ENCODE measurements at places on chromosomes 3 and 15.

GRCh38 chr3:194057570-194058188 lies 78.3 kb upstream of the HES1 start:
- no peak for DNase-seq

DNA sequence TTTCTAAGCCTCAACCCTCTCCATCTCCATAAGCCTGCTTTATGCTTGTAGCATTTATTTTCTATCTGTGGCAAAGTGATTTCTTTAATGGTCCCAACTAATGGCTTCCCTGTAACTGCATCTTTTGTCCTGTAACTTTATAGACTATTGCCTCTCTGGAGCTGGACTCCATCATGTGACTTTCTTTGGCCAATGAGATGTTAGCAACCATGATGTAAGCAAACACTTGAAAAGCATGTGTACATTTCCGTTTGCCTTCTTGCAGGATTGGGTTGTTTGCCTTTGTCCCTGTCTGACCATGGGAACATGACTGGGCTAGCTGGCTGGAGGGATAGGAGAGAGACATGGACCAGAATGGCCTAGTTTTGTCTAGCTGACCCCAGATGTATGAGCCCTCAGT lies 106.0 kb upstream of the LRIG1 start:
- DNase-seq = no peak

DNA sequence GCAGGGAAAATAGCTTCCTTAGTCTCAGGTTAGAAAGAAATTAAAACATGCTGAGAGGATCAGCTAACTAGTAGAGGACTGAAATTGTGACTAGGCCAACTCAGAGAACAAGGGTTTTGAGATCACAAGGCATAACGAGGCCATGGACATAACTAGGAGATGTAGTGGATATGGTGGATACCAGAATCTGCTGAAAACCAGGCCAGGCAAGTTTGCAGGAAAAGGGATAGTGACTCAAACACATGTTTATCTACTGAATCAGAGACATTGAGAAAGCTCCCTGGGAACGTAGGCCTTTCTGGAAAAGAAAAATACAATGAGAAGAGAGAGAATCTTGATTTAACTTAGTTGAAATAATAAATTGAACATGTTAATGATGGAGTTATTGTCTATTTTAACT lies 326.5 kb upstream of the GBE1 start:
- DNase-seq = peak; percentile 80

DNA sequence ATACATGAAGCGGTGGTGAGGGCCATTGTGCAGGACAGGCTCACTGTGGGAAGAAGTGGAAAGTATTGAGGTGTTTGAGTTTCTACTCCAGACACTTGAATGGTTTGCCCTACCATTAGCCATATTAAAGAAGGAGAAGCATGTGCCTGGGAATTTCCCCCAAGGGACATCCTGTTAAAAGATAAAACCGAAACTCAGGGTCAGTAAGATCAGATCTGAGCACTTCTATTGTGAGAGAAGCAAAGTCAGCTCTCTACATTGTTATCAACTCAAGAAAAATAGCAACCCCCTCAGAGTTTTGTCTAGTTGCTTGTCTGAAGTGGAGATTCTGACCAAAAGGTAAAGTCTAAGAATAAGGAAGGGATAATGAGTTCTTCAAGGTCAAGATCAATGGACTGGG lies 269.8 kb downstream of the CHST2 start:
- DNase-seq = no peak

DNA sequence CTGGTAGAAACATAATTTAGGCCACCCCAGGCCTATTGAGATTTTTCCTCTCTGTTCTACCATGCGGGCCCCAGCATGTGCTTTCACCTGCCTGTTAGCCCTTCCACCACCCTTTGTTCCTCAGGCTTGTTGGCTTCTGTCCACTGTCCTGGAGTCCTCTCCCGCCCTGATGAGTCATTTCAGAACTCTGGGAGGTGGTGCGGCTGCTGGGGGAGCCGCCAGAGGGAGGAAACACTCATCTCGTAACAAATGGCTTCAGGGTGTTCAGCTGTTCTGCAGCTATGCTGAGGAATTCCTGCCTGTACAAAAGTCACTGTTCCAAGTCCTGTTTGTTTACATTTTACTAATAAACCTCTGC lies 36.3 kb downstream of the LRTM1 start:
- DNase-seq = peak; percentile 94

- DNase-seq = no peak
Observed at GRCh38 chr3:155435821-155436220, 142.3 kb upstream of the STRIT1 start.

GRCh38 chr15:55742498-55742926 lies 440 bp downstream of the PRTG start:
- DNase-seq = peak; percentile 29

- DNase-seq = peak; percentile 81
Observed at GRCh38 chr15:61227269-61227949, 1.7 kb downstream of the RORA start.

GRCh38 chr3:155766206-155766605 lies 21.3 kb upstream of the PLCH1 start:
- peak; percentile 60 for DNase-seq

DNA sequence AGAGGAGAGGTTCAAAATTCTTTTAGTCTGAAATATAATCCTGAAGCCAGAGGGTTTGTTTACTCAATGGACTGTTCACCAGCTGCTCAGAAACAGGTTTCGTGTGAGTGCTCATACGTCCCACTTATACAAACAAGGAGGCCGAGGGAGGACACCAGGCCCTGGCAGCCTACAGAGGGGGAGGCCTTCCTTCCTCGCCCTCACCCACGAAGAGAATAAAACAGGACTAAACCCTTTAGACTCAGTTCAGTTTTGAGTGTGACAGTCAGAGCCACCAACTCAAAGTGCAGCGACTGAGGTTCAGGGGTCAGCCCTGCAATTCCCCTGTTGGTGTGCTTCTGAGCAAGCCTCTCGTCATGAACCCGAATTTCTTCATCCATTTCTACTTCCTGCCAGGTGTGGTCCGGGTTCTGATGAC lies 17.3 kb downstream of the FAM174B start:
- no peak for DNase-seq

DNA sequence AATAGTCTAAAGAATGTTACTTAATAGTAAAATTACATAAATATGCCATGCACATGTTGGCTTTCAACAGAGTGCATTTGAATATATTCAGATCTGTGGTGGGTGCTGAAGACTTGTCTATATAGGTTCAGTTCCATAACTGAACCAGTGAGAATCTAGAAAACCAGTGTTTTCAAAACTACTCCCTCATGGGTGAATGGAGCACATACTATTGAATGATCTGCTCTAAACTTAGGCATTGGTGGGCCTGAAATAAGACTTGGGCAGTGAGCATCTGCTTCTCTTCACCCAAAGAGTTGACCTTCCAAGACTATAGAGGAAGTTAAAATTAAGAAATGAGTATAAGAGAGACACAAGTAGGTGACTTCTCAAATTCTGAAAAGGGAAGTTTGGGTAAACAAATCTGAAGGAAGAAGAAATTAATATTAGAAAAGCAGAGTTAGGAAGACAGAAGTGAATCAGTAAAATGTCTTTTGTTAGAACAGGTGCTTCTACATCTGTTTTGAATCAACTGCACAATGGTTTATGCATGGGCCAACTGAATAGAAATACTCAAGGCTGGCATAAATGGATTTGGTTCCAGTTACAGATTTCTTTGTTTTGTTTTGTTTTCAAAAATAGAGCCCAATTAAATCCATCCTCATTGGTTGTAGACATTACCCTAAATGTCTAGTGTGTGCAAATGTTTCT lies 19.3 kb downstream of the ALCAM start:
- DNase-seq = no peak

DNA sequence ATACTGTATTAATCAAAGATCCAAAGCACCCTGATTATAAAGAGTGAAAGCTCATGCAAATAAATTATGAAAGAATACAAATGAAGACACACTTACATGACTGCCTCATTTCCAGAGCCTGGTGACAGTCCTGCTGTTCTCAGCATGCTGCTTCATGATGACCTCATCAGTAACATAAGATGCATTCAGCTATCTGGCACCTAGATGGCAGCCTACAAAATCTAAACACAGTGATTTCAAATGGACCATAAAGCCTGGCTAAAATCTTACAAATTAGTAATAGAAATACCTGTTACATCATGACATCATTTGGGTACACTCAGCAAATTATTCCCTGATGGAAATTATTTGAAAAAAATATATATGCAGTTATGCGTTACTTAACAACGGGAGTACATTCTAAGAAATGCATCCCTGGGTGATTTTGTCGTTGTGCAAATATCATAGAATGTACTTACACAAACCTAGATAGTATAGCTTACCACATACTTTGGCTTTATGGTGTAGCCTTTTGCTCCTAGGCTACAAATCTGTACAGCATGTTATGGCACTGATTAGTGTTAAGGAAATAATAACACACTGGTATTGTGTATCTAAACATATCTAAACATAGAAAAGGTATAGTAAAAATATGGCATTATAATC lies 207.2 kb downstream of the EPHA3 start:
- peak; percentile 52 for DNase-seq

DNA sequence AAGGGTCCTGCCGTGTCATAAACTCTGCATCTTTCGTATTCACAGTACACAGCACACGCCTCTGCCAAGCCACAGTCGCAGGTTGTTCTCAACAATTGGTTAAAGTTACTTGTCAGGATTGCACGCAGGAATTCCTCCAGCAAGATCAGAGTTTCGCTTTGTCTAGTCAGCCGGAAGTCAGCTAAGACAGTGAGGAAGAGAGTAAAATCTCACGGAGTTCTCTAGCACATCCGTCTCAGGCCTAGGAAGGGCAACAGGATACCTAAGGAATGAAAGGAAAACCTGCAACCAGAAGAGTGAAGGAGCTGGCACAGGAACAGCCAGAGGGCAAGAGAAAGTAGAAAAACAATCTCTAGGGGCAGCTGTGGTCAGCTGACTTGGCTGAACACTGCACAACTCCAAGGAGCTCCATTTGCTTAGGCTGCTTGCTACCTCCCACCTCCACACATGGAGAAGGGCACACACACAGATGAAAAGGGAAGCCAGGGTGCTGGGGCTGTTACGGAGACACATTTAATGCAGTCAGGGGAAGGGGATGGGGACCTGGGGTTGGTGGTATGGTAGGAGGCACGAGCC lies 23.7 kb downstream of the RORA start:
- DNase-seq = peak; percentile 6

- DNase-seq = no peak
Observed at GRCh38 chr3:14783480-14784086, 35.2 kb upstream of the FGD5 start.

- DNase-seq = no peak
Observed at GRCh38 chr3:171803044-171803443, 7.2 kb downstream of the PLD1 start.

DNA sequence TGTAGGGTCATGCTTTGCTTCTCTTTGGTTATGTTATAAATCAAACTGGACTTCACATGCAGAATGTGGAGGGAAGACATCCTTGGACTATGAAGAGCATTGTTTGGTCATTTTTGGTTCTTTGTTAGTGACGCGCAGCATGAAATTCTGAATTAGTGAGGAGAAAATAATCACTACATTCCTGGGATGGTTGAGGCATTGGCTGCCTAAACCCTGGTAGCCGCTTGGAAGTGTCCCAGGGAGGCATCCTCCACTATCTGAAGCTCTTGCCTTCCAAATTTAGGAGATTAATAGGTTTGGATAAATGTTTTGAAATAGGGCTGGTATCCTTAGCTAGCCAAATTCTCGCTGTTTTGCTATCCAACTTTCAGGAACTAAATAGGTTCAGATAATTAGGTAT lies 96.2 kb downstream of the CLSTN2 start:
- DNase-seq = no peak

- no peak for DNase-seq
Observed at GRCh38 chr15:74252721-74253120, 16.6 kb downstream of the CCDC33 start.

- no peak for DNase-seq
Observed at GRCh38 chr15:98785807-98786621, 137.7 kb downstream of the IGF1R start.

- no peak for DNase-seq
Observed at GRCh38 chr15:78838489-78838888, 27.2 kb upstream of the ADAMTS7 start.

- no peak for DNase-seq
Observed at GRCh38 chr3:55288657-55289056, 198.4 kb downstream of the WNT5A start.

- DNase-seq = no peak
Observed at GRCh38 chr3:37689645-37690356, 171.9 kb upstream of the CTDSPL start.

GRCh38 chr15:99347574-99347973 lies 96.3 kb downstream of the LRRC28 start:
- DNase-seq = peak; percentile 7

- DNase-seq = peak; percentile 96
Observed at GRCh38 chr3:11514191-11514821, 129.4 kb downstream of the VGLL4 start.

DNA sequence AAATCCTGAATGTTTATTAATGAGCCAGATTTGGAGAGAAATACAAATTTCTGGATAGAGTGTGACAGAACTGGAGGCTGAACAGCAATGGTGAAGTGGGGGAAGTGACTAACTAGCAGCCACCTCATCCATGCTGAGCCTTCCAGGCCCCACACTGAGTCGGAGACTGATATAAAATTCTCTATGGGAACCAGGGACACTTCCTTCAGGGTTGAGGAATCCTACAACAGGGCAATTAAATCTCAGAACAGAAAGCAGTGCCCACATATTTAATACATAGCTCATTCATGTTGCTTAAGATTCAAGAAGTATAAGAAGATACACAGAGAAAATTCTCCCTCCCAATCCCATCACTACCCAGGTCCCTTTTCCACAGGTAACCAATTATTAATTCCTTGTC lies 49.3 kb downstream of the HACD2 start:
- DNase-seq = peak; percentile 89

GRCh38 chr3:57805674-57806073 lies 49.6 kb downstream of the SLMAP start:
- DNase-seq = peak; percentile 96
